ENCODE measurements at places on chromosomes 4 and X. TPM values are rescaled to one million over a fixed set of nuclear protein-coding genes. Genes with fewer than 3 reads are reported as not detected.

DNA sequence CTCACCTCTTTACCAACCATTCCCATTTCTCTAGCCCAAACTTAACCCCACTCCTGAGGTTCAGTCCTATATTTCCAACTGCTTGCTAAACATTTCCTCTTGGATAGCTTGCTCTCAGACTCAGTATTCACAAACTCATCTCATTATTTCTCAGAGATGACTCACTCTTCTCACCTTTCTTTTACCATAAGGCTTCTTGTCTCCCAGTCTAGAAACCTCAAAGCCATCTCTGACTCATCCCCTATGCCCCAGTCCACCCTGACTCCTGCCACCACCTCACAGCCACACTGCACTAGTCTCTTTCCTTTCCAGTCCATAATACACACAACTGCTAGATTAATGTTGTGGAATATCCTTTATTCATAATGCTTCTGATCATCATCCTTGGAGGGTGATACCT, 4.8 kb downstream of the FRMPD3 start:
- DNase-seq = no peak

GRCh38 chr4:10207116-10207515, 90.5 kb upstream of the WDR1 start:
- no peak for DNase-seq

The CYLC1 gene
- total RNA-seq = not detected

- DNase-seq = no peak
Measured at GRCh38 chr4:85571008-85571407, 96.1 kb downstream of the ARHGAP24 start.

DNA sequence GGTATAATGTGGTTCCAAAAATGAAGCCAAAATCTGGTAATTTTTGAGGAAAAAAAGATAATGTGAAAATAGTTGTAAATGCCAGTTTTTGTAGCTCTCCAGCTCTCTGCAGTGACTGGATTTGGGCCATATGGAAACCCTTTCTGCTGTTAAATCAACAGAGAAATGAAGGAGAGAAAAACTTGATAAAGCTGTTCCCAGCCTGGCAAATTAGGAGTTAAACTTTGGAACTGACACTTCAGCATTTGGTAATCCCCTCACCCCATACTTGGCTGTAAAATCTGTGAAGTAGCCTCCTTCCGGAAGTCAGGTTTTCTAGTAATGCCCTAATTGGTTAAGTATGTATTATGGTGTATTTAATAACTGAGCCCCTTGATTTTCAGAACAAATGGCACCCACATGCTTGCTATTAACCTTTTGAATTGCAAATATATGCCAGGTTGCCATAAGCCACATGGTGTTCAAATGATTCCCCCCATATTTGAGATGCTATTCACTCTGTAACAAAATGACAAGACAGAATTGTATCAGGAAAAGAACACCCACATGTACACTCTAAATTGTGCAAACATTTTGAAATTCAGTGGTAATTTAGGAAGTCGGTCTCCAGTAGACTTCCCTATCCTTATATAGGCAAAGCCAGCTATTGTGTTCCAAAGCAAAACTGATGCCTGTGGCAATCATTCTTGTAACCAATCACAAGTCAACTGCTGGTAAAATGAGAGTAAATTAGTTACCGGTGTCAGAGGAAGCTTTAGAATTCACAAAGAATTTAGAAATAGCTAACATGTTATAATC, 96.3 kb upstream of the ADAMTS3 start:
- no peak for DNase-seq

- DNase-seq = no peak
Measured at GRCh38 chrX:129958814-129959492, 23.5 kb upstream of the BCORL1 start.

The CXCL5 gene
- total RNA-seq = not detected

The HSFX3 gene
- not detected for total RNA-seq

The DIAPH2 gene
- 39.5 TPM for total RNA-seq

DNA sequence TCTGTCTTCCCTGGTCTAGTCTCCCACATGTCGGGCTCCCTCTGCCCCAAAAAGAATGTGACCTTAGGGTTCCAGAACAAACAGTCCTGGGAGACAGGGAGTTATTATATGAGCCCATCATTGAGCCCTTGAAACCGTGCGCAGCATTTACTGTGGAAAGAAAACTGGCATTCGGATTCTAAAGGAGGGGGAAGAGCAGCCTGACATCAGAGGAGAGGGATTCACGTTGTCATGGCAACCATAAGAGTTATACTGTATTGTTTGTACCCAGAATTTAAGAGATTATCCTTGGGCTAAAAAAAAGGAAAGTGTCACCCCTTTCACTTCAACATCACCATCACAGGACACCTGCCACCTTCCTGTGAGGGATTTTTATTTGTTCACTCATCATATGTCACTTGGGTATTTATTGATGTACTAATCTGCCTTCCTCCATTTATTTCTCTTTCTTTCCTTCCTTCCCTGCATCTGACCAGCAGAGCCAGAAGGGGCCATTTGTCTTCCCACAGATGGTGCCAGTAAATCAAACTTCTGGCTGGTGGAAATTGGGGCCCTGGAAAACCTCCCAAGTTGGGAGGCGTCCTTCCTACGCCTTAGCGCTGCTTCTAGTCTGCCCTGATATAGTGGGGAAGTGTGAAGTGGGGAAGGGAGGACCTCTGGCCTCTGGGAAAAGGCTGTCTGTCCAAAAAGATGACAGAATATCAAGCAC, 64.9 kb upstream of the FRMPD3 start:
- DNase-seq = no peak

The ARHGAP24 gene
- total RNA-seq = 26.9 TPM

DNA sequence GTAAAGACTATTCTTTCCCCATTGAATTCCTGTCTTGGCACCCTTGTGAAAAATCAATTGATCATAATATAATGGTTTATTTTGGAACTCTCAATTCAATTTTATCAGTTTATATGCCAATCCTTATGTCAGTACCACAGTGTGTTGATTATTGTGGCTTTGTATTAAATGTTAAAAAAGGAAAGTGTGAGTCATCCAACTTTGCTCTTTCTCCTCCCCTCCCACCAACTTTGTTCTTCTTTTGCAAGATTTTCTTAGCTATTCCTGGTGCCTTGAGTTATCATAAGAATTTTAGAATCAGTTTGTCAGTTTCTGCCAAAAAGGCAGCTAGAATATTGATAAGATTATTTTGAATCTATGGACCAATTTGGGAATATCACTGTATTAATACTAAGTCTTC, 11.2 kb upstream of the RNF175 start:
- no peak for DNase-seq

The ARL9 gene
- 0.48 TPM for total RNA-seq

The FAM9B gene
- not detected for total RNA-seq

DNA sequence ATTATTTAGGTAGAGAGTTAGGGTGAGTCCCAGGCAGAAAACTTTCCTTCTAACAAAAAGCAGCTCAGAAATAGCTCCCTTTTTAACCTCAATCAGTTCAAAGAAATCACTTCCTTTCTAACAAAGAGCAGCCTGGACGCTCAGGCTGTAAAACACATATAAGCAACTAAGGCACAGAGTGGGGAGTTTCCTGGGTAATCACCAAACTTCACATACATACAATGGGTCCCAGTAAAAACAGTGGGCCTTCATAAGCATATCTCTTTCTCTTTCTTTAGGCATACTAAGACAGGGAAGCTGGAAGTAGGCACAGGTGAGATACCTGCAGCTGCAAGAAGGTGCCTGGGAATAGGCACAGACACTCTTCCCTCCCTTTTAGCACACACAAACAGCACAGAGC, 4.9 kb upstream of the NAF1 start:
- no peak for DNase-seq

GRCh38 chr4:55395218-55395528, 584 bp upstream of the TMEM165 start:
- no peak for DNase-seq

The MTNR1A gene
- not detected for total RNA-seq

GRCh38 chr4:7381890-7382633, 52.7 kb downstream of the PSAPL1 start:
- peak; percentile 56 for DNase-seq

All from posterior vena cava (tissue), 2 donors.